ENCODE measurements at places on chromosomes 1 and 21.

- DNase-seq: no peak
Observed at GRCh38 chr1:100511058-100511457, 26.9 kb upstream of the GPR88 start.

- DNase-seq: no peak
Observed at GRCh38 chr1:42740851-42741580, 980 bp upstream of the CLDN19 start.

- DNase-seq: peak; percentile 55
Observed at GRCh38 chr1:228226956-228227791, 19.3 kb downstream of the OBSCN start.

DNA sequence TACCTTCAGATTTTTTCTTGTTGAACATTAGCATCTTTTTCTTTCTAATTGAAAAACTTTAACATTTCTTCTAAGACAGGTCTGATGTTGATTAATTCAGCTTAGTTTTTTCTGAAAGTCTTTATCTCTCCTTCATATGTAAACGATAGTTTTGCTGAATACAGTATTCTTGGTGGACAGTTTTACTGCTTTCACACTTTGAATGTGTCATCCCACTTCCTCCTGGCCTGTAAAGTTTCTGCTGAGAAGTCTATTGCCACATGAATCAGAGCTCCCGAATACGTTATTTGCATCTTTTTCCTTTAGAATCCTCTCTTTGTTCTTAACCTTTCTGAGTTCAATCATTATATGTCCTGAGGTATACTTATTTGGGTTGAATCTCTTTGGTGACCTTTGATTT, 344.2 kb downstream of the OLFM3 start:
- DNase-seq: no peak

DNA sequence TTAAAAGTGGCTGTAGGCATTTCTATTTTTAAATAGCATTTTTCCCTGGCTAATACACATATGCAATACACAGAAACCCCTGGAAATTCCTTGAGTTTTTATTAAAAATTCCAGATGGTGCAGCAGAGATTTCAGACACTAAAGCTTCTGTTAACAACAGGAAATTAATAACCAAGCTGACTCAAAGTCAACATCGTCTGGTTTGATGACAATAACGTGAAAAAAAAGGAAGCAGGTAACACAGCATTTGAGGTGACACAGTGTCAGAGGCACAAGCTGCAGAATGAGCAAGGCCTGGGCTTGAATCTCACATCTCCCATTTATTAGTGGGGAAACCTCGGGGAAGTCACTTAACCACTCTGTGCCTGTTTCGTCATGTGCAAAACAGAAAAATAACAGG, 64.6 kb upstream of the GJB5 start:
- DNase-seq: no peak

DNA sequence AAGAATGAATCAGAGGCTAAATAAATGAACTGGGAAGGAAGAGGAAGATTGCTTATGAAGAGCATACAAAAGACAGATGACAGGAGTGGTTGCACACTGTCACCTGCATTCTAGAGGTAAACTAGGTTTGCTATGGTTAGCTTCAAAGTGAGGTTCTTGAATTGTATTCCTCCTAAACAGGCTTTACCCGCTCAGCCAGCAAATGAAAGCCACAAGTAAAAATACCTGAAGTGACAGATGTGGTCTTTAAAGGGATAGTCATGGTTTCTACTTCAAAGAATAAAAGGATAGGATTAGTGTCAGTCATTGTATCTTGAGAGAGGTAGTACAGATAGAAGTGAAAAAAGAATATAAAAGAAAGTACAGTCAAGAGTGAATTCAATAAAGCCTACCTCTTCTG, 32.4 kb upstream of the PRDX6 start:
- no peak for DNase-seq

GRCh38 chr1:228039006-228039903, 32.5 kb downstream of the WNT3A start:
- no peak for DNase-seq

DNA sequence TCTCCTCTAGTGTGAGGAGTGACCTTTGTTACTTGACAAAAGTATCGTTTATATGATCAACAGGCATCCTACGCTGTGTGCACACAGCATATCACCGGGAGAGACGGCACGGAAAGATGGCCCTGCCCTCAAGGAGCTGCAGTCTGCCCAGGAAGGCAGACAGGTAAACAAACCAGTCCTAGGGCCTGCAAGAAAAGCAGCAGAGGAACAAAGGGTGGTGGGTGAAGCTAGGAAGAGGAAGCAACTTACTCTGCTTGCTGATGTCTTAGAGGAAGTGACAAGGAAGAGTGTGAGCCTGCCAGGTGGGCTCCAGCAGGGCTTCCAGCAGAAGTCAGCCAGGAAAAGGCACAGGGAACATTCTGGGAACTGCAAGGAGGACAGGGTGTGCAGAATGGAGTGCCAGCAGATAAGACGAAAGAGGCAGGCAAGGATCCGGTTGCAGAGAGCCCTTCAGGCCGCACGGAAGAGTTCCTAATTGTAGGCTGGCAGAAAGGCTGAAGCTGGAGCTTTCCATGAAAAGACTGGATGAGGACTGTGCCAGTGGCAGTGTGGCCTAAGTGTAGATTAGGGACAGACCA, 106.7 kb downstream of the SLC45A1 start:
- no peak for DNase-seq

- DNase-seq: no peak
Observed at GRCh38 chr1:151346082-151346768, 827 bp downstream of the RFX5 start.

GRCh38 chr21:38740090-38740489, 65.6 kb upstream of the ETS2 start:
- no peak for DNase-seq

DNA sequence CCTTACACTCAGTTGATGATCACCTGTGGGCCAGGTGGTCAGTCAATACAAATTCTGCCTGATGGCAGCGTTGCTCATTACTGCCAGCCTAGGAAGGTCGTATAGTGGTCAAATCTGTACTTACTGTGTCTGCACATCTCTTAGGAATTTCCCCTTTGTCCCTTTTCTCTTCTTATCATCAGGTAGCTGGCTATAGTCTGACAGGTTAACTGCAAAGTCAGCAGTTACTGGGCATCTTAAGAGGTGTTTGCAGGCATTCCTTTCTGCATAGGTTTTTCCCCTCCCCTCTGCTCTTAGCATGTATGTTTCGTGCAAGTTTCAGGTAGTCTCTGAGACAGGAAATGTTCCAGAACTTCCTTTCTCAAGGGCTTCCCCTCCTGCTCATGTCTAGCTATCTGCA, 298.7 kb downstream of the LRRIQ3 start:
- no peak for DNase-seq

DNA sequence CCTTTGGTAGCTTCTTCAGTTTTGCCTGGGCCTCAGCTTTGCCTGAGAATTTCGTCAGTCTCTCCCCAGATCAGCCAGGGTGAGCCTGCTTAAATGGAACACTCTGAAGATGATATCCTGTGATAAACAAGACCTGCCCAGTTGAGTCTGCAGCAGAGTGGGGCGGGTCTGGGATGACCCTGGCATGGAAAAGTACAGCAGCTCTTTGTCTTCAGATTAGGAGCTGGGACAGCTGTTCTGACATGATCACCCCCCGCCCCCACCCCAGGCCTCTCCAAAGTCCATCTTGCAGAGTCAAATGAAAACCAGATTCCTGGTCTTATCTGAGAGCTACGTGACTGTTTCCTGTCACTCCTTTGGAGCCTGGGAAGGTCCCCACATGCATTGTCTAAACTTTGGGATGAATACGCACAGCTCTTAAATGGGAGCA, 2.2 kb upstream of the TMEM51 start:
- DNase-seq: peak; percentile 83

DNA sequence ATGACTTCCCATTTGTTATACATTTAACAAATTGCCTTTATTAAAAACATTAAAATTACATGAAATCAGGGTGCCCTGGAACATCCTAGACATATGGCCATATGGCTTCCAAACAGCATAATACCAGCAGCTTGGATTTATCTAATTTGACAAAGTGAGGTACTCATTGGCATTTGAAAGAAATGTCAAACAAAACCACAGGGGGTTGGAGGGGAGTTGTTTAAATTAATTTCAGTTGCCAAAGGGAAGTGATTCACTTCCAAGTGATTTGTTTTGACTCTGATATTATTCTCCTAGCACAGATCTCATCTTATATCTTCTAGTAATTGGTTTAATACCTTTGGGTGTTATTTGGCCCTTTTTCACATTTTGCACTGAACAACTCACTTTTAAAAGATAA, 24.5 kb upstream of the POU2F1 start:
- DNase-seq: no peak

GRCh38 chr1:246136477-246136876, 370.6 kb downstream of the SMYD3 start:
- DNase-seq: no peak

GRCh38 chr1:171654942-171655745, 2.7 kb upstream of the MYOC start:
- DNase-seq: peak; percentile 78

- no peak for DNase-seq
Observed at GRCh38 chr1:44798481-44799365, 1.5 kb upstream of the PLK3 start.

- DNase-seq: no peak
Observed at GRCh38 chr1:112990271-112990670, 34.3 kb upstream of the SLC16A1 start.

- DNase-seq: no peak
Observed at GRCh38 chr1:208641579-208642280, 397.5 kb upstream of the PLXNA2 start.

DNA sequence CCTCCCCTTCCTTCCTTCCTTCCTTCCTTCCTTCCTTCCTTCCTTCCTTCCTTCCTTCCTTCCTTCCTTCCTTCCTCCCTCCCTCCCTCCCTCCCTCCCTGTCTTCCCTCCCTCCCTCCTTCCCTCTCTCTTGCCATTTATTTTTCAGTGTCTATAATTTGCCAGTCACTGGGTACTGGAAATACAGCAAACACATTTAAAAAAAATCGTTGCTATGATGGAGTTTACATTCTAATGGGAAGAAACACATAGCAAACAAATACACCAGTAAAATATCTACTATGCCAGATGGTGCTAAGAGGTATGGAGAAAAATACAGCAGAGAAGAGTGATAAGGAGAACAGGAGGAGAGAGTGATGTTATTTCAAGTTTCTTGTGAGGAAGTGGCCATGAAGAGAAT, 309.5 kb downstream of the CTH start:
- no peak for DNase-seq

DNA sequence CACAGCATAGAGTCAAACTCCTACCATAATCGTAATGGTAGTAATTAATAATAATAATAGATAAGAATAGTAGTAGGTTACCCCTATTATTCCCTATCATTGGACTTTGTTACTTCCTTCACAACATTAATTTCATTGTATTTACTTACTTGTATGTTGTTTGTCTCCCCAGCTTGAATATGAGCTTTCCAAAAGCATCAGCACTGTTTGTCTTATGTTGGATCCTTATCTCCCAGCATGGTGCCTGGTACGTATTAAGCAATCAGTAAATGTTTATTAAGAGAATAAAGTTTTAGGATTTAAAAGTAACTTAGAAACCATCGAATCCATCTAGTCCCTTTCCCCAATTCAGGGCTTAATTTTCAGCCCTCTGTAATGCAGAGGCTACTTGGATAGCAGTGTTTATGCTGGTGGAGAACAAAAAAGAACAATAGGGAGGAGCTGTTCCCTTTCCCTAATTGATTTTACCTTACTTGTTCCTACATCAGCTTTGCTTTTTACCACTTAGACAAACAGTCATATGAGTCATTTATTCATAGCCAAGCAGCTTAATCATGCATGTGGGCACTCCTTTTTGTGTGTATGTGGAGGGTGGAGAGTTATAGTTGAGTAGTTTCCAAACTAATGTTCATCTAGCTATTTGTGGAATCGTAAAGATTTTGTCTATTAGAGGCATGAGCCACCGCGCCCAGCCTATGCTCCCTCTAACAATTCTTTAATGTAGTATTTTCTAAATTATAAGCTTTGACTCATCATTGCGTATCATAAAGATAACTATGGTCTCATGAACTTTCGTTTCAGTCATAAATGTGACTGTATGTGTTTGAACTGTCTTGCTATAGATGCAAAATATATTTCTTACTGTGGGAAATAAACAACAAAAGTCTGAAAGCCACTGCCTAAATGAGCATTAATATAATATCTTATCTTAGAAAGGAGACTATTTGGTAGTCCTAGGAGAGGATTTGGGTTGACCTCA, 20.9 kb upstream of the DR1 start:
- no peak for DNase-seq

DNA sequence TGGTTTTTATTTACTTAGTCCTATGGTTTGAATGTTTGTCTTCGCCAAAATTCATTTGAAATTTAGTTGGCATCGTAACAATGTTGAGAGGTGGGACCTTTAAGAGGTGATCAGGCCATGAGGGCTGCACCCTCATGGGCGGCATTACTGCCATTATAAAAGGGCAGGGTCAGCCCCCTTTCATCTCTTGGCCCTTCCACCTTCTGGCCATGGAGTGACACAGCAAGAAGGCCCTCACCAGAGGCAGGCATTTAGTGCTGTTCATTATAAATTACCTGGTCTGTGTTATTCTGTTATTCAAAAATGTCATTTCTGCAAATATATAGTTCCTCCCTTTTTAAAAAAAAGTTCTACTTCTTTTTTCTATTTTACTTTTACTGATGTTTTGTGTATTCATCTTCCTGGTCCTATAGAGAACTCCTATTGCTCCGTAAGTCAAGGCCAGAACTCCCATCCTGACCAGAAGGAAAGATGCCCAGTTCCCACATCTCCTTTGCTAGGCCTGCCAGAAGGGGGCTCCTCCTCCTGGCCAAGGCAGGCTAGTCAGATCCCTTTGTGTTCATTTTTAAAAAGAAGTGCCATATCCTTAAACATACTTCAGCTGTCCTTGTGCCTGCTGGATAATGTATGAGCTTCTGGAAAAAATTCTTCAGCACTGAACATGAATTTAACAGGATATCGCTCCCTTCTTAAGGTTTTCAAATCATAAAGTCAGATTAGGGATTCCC, 10.0 kb upstream of the LBR start:
- DNase-seq: no peak

DNA sequence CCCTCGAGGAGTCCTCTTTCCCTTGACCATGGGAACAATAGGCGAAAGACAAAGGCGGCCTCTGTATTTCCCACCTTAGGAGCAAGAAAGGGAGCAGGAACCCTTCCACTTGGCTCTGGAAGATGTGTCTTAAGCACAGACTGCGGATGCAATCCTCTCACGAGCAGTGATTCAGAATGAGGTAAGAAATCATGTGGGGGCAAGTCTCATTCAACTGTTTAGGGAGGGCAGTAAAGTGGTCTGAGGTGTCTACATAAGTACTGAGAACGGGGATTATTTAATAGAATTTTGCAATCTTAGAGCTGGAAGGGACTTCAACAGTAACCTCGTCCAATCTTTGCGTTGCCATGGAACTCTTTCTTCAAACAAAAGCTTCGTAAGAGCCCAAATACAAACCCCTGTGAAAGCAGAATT, 1.6 kb upstream of the DYRK3 start:
- no peak for DNase-seq

Measured in BE2C (cell line).